ENCODE measurements at places on chromosomes 3 and 15.

DNA sequence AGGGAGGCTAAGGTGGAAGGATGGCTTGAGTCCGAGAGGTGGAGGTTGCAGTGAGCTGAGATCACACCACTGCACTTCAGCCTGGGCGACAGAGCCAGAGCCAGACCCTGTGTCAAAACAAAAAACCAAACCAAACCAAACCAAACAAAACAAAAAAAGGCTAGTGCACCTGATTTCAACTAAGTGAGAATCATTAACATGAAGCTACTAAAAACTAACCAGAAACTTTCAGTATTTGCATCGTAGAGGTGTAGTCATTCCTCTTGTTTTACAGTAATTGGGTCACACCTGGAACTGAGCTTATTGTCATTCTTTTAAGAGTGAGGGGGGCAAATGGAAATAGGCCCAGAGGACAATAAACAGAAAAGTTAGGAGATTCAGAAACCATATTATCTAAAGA, 58.5 kb downstream of the ST6GAL1 start:
- no peak for DNase-seq

- no peak for DNase-seq
Measured at GRCh38 chr3:196896229-196896628, 28.5 kb downstream of the SENP5 start.

DNA sequence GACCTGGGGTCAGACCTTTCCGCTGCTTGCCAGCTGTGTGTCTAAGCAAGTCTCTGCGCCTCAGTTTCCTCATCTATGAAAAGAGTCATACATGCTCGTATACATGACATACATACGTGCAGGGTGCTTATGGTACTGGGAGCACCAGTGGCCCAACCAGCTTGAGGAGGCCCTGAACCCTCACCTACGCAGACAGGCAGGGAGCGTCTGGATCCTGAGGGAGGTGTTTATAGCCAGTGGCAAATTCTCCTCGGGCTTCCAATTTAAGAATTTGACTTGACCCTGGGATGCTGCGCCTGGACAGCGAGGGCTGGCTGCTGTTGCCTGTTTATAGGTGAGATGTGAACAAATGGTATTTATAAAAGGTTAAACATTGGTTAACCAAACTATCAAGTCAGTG, 17.7 kb upstream of the FGD5 start:
- no peak for DNase-seq

- no peak for DNase-seq
Measured at GRCh38 chr3:175464362-175464761, 605.2 kb downstream of the NAALADL2 start.

DNA sequence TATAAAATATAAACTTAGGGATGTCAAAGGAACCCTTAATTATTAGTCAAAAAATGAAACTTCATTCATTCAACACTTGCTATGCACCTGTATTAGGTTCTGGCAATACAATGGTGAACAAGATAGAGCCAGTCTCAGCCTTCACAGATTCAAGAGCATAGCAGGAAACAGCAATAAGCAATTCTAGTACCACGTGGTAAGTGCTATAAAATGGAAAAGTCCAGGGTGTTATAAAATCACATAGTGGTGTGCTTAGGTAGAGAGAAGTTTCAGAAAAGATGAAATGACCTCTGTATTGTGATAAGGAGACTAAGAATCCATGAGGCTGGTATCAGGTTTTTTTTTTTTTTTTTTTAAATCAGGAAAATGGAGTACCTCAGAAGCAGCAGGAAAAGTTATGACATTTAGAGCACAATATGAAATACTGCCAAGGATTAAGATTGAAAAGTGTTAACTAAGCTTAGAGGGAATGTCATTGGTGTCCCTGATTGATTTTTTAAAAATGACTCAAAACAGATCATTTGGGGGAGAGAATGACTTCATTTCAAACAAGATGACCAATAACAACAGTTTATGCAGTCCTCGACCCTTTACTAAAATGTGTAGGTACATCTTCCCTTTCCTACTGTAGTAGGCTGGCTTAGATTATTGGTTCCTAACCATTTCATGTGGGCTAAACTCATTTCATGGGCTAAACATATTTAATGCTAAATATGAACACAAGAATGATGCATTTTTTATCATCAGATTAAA, 5.0 kb downstream of the TOMM70 start:
- DNase-seq, result no peak

DNA sequence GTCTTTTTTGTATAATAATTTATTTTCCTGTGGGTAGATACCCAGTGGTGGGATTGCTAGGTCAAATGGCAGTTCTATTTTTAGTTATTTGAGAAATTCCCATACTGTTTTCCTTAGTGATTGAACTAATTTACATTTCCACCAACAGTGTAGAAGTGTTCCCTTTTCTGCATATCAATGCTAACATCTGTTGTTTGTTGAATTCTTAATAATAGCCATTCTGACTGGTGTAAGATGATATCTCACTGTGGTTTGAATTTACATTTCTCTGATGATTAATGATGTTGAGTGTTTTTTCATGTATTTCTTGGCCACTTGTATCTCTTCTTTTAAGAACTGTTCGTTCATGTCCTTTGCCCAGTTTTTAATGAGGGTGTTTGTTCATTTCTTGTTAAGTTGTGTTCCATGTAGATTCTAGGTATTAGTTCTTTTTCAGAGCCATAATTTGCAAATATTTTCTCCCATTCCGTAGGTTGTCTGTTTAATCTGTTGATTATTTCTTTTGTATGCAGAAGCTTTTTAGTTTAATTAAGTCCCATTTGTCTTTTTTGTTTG, 713.3 kb upstream of the EPHA6 start:
- no peak for DNase-seq

GRCh38 chr3:64530434-64531049, 157.3 kb downstream of the ADAMTS9 start:
- no peak for DNase-seq

GRCh38 chr3:50156549-50157493, 1.7 kb downstream of the SEMA3F start:
- no peak for DNase-seq

DNA sequence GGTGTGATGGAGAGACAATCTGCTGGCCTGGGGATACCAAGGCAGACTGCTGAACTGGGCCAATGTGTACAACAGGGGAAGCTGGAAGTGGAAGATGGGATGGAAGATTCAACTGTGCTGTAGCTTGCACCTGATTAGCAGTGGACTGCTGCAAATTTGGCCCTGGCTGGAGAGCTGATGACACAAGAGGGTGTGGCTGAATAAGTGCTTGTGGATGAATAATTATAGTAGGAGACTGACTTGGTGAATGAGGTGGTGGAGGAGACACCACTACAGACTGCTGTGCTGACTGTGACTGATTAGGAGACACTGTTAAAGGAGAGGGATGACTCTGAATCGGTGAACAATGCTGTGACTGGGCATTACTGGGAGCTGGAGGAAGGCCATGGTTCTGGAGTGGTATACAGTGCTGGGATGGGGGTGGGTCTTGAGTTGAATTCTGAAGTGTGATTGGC, 52.5 kb downstream of the PHC3 start:
- no peak for DNase-seq

GRCh38 chr3:123568034-123568433, 16.8 kb downstream of the HACD2 start:
- DNase-seq, result no peak

- DNase-seq, result no peak
Measured at GRCh38 chr3:151765685-151766084, 32.0 kb downstream of the AADACL2 start.

GRCh38 chr15:53126144-53126543, 336.0 kb upstream of the ONECUT1 start:
- DNase-seq, result no peak

DNA sequence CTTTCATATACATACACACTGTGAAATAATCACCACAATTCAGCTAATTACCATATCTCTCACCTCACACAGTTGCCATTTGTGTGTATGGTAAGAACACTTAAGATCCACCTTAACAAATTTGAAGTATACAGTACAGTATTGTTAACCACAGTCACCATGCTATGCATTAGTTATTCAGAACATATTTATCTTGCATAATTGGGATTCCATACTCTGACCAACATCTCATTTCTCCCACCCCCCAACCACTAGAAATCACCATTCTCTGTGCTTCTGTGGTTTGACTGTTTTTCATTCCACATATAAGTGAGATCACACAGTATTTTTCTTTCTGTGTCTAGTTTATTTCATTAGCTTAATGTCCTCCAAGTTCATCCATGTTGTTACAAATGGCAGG, 247.7 kb upstream of the CTNNB1 start:
- DNase-seq, result no peak

GRCh38 chr3:172520301-172520831, 2.9 kb downstream of the TNFSF10 start:
- DNase-seq, result no peak

- no peak for DNase-seq
Measured at GRCh38 chr3:71101626-71102025, 481.9 kb downstream of the FOXP1 start.

- no peak for DNase-seq
Measured at GRCh38 chr3:102183623-102184022, 251.2 kb upstream of the ZPLD1 start.

GRCh38 chr3:108602935-108603294, 13.4 kb downstream of the DZIP3 start:
- DNase-seq, result no peak

GRCh38 chr3:50192689-50193141, 1.3 kb downstream of the GNAT1 start:
- peak; percentile 81 for DNase-seq

- DNase-seq, result no peak
Measured at GRCh38 chr3:179658606-179659005, 5.8 kb downstream of the USP13 start.

DNA sequence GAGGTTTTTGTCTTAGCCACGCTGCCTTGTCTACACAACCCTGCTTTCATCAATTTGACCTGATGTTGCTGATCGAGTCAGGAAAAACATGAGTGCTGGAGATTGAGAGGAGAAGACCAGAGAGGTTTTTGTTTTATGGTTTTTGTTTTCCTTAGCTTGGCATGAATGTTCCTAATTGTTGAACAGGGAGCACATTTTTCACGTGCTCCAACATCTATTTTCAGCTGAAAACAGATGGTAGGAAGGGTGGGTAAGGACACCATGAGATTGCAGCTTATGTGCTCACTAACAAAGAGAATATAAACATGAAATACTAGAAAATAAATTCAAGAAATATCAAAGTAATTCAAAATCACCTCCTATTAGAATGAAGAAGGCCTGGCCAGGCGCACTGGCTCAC, 79.9 kb upstream of the LMCD1 start:
- DNase-seq, result no peak

GRCh38 chr15:35547775-35548364, 1.9 kb upstream of the DPH6 start:
- no peak for DNase-seq

Measured in effector CD8-positive, alpha-beta T cell (primary cell).